Activated CD4-positive, CD25-positive, alpha-beta regulatory T cell treated with anti-CD3 and anti-CD28 coated beads, Interleukin-2, amount 50 U/mL, for 16 hours (primary cell): ENCODE measurements at places on chromosomes 5 and 9.

- DNase-seq: no peak
Observed at GRCh38 chr5:136364307-136364706, 1.0 kb downstream of the TRPC7 start.

DNA sequence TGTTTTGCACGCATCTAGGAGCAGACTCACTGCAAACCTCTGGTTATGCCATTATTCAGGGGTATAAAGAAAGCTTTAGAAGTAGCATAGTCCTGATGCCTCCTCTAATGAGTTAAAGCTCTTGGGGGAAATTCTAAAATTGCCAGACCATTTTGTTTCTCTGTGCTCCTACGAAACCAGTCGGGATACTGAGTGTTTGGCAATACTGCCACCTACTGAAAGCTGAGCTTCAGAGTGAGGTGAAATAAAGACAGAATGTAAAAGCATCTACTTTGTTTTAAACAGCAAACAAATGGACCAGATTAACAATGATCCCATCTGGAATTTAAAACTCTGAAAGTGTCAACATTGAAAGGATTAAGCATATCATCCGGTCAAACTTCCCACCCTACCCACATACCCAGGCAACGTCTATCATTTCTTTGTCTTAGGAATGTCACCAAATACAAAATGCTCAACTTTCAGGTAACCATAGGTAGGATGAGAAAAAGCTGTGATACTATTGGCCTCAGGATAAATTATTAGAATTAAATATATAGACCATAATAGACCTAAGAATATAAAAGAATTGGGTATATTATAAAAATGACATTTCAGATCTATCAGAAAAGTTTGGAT is 77.8 kb upstream of the SHISAL2B start:
- DNase-seq: no peak

DNA sequence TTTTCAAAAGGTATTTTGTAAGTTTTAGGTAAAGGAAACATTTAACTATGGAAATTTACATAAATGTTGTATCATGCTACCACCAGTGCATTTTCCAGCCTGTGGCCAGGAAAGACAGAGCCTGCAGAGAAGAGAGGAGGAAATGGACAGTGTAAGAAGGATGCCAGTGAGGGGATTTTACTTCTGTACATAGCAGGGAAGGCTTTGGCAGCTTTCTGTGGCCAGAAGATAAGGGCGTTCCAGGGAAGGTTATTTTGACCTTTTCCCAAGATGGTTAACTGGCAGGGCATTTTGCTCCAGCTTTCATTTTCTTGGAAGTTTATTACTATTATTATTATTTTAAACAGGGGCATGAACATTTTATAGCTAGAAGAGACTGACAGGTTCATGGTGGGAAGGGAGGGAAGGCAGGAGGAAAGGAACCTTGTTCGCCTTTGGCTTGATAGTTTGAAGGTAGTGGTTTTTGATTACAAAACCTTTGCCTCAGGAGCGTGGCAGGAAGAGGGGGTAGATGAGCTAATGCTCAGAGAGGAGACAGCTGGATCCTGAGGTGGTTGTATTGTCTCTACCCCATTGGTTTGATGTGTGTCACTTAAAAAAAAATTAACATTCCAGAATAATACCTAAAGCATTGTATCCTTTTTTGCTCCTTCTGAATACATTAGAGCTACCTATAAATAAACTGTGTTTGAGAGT is 4.1 kb downstream of the ISOC1 start:
- DNase-seq: no peak

DNA sequence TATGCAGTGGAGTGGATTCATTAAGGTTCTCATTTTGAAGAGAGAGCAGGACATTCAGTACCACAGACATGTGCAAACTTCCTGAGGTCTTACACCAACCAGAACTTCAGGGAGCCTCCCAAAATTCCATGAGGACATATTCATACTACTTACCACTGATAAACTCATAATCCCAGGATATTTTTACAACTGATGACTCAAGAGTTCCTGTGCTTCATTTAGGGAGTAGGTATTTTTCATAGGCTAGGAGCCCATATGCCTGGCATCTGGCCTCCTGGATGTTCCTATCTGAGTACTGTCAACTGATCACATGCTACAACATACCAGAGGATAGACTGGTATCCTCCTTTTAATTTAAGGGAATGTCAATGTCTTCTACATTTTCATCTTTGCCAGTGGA is 578.0 kb downstream of the EFNA5 start:
- DNase-seq: no peak

- no peak for DNase-seq
Observed at GRCh38 chr9:99121604-99122003, 16.7 kb downstream of the TGFBR1 start.

DNA sequence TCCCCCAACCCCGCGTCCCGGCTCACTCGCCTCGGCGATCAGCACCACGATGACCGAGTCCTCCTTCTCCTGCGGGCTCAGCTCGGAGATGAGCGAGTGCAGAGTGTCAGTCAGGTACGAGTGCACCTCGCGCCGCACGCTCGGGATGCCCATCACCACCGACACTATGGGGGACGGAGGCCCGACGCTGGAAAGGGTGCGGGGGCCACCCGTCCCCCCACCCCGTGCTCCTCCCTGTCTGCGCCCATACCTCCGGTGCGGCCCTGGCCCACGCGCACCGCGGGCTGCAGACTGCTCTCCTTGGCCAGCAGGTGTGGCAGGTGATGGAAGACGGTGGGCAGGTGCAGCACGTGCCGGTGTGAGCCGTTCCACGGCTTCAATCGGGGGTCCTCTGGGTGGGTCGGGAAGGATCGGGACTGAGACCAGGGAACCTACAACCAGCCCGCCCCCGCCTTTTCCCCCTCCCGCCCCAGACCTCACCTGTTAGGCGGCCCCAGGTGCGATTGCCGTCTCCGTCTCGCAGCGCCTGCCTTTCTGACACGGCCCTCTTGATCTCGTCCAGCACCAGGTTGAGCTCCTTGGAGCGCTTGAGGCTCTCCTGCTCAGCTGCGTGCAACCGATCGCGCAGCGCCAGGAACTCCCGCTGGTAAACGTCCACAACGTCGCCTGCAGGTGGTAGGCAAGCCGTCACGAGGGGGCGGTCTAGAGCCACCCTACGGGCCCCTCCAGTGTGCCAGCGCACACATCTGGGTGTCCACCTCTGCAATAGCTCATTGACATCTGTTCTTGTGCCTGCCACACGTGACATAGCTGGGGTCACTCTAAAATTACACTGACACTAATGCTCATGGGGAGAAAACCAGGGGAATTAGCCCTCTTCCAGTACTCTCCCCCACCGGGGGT is 5.1 kb downstream of the MGAT4B start:
- DNase-seq: no peak

- no peak for DNase-seq
Observed at GRCh38 chr5:89399548-89399947, 516.6 kb upstream of the MEF2C start.

DNA sequence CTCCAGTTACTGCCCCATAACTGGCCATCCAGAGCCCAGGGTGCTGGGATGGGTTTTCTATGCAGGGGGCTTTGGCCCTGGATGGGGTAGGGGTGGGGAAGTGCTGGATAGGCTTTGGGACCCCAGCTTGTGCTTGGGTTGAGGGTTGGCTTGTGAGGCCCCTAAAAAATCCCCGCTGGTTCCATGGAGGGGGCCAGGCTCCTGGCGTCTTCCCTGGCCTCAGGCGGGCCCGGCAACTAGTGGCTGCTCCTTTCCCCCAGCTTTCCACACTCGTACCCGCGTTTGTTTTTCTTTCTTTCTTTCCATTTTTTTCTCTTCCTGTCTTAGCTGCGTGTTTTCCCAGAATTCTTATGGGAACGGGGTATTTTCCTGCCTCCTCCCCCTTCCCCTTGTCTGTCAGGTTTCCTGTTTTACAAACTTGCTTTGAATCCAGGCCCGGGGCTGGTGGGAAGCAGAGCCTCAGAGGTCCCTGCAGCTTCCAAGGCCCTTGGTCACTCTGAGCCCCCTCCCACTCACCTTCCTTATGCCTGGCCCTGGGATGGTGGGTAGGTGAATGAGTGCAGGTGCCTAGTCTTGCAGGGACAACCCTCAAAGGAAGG is 40.2 kb downstream of the RGS3 start:
- DNase-seq: no peak

GRCh38 chr9:107172979-107173347 is 110.1 kb upstream of the RAD23B start:
- no peak for DNase-seq

- DNase-seq: no peak
Observed at GRCh38 chr9:77085416-77085815, 66.0 kb downstream of the FOXB2 start.

DNA sequence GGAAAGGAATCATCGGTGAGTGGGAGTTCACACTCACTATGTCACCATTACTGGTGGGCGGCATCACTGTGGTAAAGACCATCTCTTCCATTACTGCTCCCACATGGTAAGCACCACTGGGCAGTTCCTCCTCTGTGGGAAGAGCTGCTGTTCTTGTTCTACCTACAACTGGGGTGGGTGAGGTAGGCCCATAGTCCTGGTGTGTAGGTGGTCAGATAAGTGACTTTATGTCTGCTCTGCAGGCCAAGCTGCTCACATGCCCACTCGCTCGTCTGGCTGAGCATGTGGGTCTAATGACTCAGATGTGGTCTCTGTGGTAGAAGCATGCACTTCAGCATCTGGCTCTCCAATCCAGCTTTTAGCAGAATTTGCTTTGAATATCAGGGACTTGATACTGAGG is 82.9 kb downstream of the TMEM215 start:
- no peak for DNase-seq

- DNase-seq: no peak
Observed at GRCh38 chr5:57325678-57326397, 152.0 kb downstream of the GPBP1 start.
